ENCODE measurements at places on chromosomes 6 and 20.
A peak's percentile ranks its signal among the peaks of the same experiment; 100 is the strongest.

GRCh38 chr20:8678098-8678776 is 390.6 kb upstream of the PLCB4 start:
- no peak for DNase-seq

DNA sequence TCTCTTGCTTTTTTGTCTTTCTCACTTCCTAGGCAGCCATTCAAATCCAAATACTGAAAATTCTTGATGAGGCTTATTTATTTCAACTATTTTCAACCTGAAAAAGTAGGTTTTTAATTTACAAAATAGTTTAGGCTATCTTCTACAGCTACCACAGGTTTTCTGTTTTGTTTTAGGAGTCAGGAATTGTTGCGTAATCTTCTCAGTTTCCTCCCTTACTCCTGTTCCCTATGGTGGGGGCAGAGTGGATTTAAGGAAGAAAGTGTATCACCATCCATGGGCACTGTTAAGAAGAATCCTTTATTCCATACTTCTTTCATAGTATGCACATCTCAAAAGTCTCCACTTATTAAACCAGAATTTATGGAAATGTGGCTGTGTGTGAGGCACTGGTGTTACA is 182.4 kb downstream of the KHDC1L start:
- DNase-seq = no peak

- DNase-seq = no peak
These were observed 5.7 kb upstream of the NHSL1 start for GRCh38 chr6:138504764-138505689.

DNA sequence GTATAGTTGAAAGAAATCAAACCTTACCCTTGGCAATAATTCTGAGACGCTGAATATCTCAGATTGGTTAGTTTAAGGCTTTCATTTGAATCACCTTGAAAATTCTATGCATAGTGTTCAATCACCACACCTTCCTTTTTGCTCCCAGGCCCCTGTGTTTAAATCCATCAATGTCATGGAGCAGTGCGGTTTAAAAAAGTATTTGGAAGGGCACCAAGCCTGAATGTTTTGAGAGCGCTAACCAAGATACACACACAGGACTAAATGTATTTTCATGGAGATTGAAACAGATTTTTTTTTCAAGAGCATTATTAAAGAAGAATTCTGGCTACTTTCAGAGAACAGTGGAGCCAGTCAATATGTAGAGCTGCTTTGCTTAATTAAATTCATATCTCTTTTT is 195.7 kb downstream of the CENPW start:
- DNase-seq = no peak

- no peak for DNase-seq
These were observed at the start of gene C2 for GRCh38 chr6:31927242-31927862. Gene C2 (plus strand): TSS chr6:31927717. CDS start chr6:31927753, 36 bp downstream.

DNA sequence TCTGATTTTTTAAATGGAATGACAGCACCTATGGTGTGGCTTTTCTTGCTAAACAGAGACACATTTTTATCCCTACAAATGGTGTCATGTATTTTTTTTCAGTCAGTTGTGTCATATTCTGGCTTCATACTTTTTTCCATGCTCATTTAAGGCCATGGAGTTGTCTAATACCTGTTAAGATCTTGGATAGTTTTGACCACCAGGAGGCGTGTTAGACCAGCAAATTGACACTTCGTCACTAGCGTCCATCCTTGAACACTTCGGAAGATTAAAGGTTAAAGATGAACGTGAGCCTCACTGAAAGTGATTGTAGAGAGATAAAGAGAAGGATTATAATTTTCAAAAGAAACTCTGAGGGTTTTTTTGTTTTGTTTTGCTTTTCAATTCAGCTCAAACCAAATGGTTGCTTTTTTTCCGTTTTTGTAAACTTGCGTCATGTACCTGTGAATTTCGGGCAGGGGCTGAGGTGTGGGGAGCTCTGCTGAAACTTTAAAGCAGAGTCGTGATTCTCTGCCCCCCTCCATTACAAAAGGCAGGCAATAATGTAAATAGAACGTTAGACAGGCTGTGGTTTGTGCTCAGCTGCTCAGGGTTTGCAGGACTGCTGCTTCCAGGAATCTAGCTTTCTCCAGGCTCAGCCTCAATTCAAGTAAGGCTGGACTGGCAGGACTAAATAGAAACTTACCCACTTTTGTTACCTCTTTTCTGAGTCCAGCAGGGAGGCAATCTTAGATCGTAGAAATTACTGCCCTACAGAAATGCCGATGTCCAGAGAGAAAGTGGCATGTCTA is 245.1 kb downstream of the FOXA2 start:
- DNase-seq = peak; percentile 31

- DNase-seq = no peak
These were observed 3.4 kb downstream of the UBE3D start for GRCh38 chr6:83062225-83062624.

DNA sequence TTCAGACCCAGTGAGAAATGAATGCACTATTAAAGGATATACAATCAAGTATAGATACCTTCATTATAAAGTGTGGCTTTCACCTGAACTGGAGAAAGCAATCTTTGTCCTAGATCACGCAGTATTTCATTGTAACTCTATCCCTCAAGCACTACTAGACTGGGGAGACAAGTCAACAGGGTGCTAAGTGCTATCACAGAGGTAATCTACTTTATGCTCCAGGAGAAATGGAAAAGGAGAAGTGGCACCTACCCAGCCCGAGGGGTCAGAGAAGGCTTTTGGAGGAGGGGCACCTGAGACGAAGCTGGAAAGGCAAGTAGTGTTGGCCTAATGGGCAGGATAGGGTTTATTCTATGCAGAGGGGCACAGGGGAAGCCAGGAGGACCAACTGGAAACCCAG is 17.1 kb downstream of the ZHX3 start:
- no peak for DNase-seq

- no peak for DNase-seq
These were observed 67.1 kb upstream of the ADGRF1 start for GRCh38 chr6:47109281-47109680.

- DNase-seq = no peak
These were observed 172.8 kb downstream of the CDKAL1 start for GRCh38 chr6:20706939-20707485.

GRCh38 chr20:49461894-49462620 is 20.4 kb downstream of the KCNB1 start:
- DNase-seq = no peak

DNA sequence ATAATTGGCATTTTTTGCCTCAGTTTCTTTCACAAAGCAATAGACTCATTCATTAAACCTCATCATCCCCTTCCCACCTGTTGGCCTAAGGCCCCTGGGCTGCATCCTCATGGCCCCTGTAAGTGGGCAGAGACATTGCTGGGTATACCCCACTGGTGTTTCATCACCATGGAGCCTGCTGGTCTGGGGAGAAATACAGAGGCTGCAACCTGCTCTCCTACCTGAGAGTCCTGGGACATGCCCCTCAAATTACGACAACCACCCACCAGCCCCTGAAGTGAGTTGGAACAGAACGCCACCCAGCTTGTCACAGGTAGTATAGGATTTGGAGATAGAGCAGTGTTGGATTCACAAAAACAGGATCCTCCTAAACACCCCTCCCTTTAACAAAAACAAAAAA is 190.8 kb downstream of the ANKRD60 start:
- DNase-seq = no peak

- DNase-seq = no peak
These were observed 27.7 kb upstream of the EDN1 start for GRCh38 chr6:12262236-12263061.

- DNase-seq = no peak
These were observed 86.7 kb upstream of the SYNDIG1 start for GRCh38 chr20:24382743-24383142.

GRCh38 chr6:111276736-111277135 is 189.4 kb downstream of the SLC16A10 start:
- no peak for DNase-seq

DNA sequence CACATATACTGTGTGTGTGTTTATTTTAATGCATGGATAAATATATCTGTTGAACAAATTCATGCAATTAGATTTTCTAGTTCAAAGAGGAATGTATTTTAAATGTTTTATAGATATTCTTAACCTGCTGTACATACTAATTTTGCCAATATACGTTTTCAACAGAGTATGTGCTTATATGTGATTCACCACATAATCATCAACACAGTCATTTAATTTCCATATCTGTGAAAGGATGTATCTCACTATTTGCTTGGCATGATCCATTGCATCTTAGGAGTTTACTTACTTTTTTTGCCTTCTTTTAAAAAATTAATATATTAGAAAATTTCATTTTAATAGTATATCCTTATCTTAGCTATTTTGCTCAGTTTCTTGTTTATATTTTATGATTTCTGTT is 902.3 kb upstream of the CITED2 start:
- DNase-seq = no peak

DNA sequence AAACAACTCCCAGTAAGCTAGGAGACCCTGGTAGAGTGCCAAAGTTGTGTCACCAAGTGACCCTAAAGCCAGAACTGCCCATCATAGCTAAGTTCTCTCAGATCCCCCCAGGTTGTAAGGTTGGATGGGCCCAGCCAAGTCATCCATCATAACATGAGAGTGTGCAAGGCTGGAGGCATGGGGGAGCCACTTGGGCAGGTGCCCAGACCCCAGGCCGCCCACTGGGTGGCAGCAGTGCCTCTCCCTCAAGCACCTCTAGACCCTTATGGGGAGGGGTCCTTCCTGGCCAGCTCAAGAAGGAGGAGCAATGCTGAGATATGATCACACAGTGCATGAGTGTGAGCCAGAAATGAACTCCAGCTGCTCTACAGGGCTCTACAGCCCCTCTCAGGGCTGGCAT is 154.5 kb downstream of the MYLK4 start:
- DNase-seq = no peak

DNA sequence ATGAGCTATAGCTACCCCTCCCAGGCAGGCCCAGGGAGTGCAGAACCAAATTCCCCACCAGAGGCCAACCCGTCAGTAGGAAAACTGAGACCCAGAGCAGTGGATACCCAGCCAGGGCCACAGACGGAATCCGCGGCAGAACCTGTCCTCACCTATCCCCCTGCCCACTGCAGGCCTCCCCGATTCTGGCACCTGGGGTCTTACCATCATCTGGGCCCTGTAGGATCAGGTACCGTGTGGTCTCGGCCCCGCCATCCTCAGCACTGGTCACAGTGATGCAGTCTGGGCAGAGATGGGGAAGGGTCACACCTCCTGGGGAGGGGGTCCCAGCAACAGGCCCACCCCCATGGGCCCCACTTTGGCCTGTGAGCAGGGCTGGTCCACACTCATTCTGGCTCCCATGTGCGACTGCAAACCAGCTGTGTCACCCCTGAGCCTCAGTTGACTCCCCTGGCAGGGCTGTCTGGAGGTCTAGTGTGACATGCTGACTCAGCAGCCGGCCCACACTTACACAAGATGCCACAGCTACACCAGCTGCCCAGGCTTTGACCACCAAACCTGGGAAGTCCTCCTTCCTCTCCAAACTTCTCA is 3.8 kb downstream of the ZNF335 start:
- DNase-seq = no peak

GRCh38 chr6:64538722-64539121 is 903.1 kb downstream of the PHF3 start:
- no peak for DNase-seq

- DNase-seq = no peak
These were observed at the start of gene TEAD3 for GRCh38 chr6:35496841-35497570. Gene TEAD3 (minus strand): TSS chr6:35497079.

- peak; percentile 11 for DNase-seq
These were observed 146.6 kb downstream of the DHX35 start for GRCh38 chr20:39108746-39109145.

DNA sequence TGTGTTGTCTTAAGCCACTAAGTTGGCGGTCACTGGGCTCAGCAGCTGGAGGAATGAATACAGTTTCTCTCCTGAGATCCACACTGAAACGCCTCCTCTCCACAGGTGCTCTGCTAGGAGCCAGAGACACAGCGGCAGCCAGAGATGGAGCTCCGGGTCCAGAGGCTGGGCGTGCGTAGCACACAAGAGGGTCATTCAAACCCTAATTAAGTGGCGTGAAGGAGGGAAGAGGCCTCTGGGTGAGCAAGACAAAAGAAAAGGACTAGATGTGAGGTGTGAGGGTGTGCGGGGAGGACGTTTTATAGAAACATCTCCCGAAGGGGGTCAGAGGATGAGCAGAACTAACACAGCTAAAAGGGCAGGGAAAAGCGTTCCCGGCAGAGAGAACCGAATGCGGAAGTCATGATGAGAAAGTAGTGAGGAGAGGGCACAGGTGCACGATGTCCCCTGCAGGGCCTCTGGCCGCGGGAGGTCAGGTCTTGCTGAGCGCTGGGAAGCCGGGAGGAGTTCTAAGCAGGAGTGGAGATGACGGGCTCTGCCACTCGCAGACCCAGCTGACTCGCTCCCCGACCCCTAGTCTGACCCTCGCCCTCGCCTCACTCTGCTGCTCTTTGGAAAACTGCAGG is 54.4 kb downstream of the BMP7 start:
- DNase-seq = no peak

DNA sequence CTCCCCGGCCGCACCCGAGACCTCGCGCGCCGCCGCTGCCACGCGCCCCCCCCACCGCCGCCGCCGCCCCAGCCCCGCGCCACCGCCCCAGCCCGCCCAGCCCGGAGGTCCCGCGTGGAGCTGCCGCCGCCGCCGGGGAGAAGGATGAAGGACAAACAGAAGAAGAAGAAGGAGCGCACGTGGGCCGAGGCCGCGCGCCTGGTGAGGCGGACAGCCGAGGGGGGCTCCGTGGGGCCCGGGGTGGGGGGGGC is 426 bp downstream of the ASXL1 start:
- DNase-seq = no peak

GRCh38 chr20:37651932-37652331 is 41.9 kb upstream of the CTNNBL1 start:
- no peak for DNase-seq

GRCh38 chr6:113843500-113844073 is 13.6 kb upstream of the MARCKS start:
- DNase-seq = no peak

DNA sequence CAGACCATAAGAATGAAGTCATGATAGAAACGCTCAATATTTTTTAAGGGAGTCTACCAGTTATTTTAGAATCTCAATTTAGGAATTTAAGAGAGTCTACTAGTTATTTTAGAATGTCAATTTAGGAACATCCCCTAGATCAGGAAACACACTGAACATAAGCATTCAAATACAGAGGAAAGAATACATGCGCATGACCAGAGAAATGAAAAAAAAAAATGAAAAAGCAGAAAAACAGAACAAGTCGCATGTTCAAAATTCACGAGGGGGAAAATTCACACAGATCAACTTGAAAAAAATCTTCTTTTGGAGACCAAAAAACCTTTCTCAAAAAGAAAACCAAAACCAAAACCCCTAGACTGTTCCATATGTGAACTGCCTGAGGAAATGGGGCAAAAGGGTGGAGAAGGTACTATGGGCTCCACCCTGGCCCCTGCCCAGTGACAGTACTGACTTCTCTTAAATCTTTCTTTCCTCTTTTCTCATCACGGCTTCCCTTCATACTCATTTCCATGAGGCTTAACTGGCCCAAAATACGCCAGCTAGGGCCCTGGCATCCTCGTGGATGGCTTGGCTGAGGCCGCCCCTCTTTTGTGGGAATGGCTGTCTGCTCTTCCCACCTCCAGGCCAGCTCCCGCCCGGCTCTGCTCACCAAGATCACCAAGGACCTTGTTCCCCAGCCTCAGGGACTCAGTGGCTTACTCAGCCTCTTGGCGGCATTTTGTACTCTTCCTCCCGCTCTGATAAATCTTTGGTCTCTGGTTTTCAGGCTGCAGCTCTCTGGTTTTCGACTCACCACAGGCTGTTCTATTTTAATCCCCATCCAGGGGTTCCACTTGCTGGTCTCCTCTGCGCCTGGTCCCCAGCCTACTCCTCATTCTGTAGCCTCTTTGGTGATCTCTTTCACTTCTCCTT is 11.2 kb downstream of the ZBTB2 start:
- no peak for DNase-seq

Measured in AG09309 (cell line).